Stimulated activated CD8-positive, alpha-beta memory T cell treated with anti-CD3 and anti-CD28 coated beads, Interleukin-7, amount 100 ng/mL, for 4 hours (primary cell): ENCODE measurements at places on chromosomes 1 and 21.

GRCh38 chr1:112506731-112507130 is 2.0 kb upstream of the WNT2B start:
- no peak for DNase-seq

DNA sequence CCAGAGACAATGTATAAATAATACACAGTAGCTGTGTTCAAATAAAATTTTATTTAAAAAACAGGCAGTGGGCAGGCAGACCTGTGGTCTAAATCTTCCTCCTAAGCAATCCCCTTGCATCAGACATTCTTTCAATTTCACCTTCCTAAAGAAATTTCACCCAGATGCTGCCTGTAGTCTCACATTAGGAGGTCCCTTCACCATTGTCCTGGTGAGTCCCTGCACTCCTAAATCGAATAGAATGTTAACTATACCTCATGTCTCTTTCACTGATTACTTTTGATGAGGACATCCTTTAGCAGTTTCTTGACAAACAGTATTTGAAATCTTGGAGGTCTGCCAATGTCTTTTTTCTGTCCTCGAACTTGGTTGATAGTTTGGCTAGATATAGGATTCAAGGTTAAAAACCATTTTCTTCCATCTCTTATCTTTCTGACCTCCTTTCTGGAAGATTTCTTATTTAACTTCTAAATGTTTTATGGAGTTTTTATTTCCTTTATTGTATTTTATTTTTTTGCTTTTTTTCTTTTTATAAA is 77.5 kb downstream of the LPGAT1 start:
- DNase-seq: no peak

GRCh38 chr1:220685879-220686278 is 4.3 kb upstream of the C1orf115 start:
- no peak for DNase-seq

GRCh38 chr21:35682904-35683549 is 377.3 kb downstream of the SETD4 start:
- no peak for DNase-seq

- DNase-seq: no peak
Measured at GRCh38 chr21:45941338-45941710, 40.2 kb upstream of the COL6A1 start.

DNA sequence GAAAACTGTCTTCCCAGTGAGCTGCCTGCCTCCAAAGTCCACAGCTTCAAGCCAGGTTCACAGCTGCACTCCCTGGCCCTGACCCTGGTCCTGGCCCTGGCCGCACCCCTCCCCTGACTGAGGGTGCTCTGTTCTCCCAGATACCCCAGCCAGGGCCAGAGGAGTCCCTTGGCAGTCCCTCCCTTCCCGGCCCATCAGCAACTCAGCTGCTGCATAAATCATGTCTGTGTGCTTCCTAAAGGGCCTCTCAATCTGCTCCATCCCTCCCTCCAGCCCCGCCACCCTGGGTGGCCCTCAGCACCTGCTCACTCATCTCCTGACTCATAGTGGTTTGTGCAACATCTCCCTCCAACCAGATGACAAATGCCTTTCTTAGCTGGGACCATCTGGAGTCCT is 24.8 kb upstream of the C1orf174 start:
- DNase-seq: no peak

DNA sequence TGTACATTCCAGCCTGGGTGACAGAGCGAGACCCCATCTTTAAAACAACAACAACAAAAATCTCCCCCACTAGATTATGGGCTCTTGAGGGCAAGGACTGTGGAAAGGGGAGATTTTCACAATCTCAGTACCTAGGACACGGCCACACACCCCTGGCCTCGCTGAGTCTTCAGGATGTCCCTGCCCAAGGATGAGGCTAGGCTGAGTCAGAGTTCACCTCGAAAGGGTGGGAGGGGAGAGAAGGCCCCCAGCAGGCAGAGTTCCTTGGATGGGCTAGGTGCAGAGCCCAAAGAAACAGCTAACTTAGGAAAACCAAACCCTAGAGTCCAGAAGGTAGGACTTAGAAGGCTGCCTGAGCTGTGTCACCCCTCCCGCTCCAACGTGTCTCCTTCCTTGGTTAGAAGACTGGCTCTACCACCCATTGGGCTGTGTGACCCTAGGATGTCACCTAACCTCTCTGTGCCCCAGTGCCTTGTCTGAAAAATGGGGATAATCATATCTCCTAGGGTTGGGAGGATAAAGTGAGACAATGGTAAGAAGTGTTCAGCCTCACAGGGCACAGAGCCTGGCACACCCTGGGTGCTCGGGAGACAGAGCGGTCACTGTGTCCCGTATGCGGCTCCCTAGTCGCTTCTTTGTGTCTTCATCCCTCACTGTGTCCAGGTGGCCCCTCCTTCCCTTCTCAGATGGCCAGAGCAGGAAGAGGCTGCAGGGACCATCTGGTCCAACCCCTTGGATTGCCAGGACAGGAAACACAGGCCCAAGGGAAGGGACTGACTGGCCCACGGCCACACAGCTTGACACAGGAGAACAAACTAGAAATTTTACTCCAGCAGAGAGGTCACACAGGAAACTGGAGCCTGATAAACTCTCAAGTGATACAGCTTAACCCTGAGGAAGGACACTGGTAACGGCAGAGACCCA is 11.2 kb downstream of the TRIM62 start:
- DNase-seq: no peak

DNA sequence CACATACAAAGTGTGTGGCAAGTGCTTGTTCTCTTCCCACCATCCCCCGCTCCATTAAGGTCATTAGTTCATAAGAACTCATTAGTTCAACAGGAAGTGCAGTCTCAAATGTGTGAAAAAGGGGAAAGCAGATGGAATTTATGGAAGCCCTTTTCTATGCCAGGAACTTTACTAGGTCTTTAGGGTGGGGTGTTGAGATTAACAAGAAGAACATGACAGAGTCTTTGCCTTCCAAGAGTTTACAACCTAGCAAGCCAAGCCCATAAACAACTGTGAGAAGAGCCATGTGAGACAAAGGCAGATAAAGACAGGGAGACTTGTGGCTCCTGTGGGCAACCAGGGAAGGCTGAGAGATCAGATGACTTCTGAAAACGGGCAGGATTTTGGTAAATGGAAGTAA is 21.4 kb downstream of the PLEKHA6 start:
- no peak for DNase-seq

DNA sequence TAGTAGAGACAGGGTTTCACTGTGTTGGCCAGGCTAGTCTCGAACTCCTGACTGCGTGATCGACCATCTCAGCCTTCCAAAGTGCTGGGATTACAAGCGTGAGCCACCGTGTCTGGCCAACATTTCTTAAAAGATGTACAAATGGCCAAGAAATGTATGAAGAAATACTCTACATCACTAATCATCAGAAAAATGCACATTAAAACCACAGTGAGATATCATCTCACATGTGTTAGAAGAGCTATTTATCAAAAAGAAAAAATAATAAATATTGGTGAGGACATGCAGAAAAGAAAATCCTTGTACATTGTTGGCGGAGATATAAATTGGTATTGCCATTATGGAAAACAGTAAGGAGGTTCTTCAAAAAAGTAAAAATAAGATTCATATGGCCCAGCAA is 33.6 kb upstream of the TNFSF18 start:
- no peak for DNase-seq

- DNase-seq: no peak
Measured at GRCh38 chr1:9835758-9836631, 12.2 kb upstream of the CLSTN1 start.

GRCh38 chr1:234478152-234478480 is 863 bp downstream of the TARBP1 start:
- DNase-seq: peak; percentile 73

GRCh38 chr1:66464802-66465201 is 69.2 kb upstream of the SGIP1 start:
- no peak for DNase-seq

GRCh38 chr1:39213511-39214002 is 9.1 kb downstream of the MACF1 start:
- no peak for DNase-seq

DNA sequence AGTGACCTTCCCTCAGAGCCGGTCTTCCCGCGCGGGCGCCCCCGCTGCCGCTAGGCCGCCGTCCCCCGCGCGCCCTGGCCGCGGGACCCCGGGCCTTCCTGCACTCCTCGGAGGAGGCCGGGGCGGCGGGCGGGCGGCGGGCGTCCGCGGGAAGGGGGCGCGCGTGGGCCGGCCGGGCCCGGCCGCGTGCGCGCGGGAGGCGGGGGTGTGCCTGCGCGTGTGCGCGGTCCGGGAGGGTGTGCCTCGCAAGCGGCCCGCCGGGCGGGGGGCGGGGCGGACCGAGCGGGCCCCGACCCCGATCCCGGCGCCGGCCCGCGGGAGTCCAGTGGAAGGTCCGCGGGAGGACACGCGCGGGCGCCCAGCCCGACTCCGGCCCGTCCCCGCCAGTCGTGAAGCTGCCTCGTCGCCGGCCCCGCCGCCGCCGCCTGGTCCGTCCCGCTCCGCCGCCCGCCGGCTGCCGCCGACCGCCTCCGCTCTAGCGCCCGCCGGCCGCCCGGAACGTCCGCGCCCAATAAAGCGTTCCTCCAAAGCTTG is 438 bp downstream of the MRPS6 start:
- DNase-seq: peak; percentile 60

- DNase-seq: no peak
Measured at GRCh38 chr1:237105826-237106225, 63.8 kb downstream of the RYR2 start.

DNA sequence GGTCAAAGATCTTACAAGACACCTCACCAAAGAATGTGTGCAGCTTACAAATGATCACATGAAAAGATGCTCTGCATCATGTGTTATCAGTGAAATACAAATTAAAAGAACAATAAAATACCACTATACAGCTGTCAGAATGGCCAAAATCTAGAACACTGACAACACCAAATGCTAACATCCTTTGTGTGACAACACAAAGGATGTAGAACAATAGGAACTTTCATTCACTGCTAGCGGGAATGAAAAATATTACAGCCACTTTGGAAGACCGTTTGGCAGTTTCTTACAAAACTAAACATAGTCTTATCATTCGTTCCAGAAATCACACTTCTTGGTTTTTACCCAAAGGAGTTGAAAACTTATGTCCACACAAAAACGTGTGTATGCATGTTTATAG is 20.6 kb upstream of the SELP start:
- DNase-seq: no peak

DNA sequence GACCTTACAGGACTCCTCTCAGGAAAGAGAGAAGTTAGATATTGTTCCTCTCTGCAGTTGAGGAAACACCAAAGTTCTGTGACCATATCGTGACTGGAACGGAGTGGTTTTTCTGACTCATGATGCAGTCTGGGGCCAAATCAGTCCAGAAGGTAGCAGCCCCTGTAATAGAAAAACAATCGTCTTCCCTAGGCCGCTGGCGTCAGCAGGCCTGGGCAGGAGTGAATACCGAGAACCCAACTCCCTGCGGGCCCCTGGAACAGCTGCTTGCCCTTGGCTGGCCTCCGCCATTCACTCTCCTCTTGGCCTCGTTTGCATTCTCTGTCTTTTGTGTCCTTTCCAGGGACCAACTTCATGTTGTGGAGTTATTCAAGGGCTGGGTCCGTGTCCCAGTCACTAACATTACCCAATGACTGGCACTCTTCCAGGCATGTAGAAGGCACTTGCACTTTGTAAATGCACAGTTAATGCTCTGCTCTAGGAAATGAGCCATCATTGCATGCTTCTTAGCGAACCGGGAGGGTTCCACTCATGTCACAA is 10.9 kb upstream of the CD101 start:
- no peak for DNase-seq

- no peak for DNase-seq
Measured at GRCh38 chr1:160161965-160162705, 10.7 kb downstream of the ATP1A4 start.

- peak; percentile 50 for DNase-seq
Measured at GRCh38 chr1:202165267-202165941, 5.0 kb upstream of the PTPN7 start.

DNA sequence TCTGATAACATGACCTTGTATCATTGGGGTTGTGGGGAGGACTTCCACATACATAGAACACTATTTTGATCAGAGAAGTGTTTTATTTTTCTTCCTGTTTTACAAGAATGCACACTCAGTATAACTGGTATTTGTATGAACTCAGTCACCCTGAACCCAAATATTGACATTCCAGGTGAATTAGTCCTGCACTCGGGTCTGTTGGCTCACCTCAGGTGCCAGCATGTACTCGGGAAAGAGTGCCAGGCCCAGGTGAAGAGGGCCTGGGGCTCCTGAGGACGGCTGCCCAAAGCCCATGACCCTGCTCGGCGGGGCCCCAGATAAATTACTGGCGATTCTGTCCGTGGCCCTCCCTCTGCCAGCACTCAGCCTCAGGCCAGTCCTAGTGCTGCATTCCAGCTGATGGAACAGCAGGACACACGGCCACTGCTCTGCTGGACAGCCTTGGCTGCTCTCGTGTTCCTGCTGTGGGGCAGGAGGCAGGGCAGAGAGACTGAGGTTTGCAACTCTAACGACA is 75.4 kb upstream of the TMPRSS2 start:
- no peak for DNase-seq

DNA sequence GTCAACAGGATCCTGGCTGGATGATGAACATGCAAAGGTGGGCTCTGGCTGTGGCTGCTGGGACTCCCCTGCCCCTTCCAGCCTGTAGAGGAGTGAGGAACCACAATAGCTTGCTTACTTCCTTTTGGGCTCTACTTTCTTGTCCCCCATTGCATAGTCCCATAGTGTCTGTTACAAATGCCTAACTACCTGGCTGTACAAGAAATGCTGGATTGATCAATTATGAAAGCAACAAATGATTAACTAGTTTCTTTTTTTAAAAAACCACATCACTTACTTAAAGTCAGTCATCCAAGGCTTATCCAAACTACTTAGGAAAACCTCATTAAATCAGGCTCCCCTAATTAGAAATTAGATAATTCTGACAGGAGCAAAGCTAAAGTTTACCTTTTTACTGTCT is 514.1 kb upstream of the PKN2 start:
- no peak for DNase-seq

DNA sequence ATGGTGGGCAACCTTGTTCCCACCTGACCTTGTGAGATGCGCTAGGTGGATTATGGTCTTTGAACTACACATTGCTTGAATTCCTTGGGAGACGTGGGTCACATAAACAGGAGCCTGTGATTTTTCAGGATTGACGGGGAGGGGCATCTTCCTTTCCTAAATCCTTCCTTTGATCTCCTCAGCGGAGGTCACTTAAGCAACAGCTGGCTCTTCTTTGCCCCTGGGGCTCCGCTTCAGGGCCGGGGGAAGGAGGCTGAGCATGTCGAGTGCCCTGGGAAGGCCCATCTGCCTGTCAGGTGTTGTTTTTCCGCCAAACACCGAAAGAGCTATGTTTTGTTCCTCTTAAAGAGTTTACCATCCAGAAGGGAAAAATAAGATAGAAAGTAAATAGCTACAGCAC is 40.6 kb downstream of the KIF26B start:
- DNase-seq: no peak

DNA sequence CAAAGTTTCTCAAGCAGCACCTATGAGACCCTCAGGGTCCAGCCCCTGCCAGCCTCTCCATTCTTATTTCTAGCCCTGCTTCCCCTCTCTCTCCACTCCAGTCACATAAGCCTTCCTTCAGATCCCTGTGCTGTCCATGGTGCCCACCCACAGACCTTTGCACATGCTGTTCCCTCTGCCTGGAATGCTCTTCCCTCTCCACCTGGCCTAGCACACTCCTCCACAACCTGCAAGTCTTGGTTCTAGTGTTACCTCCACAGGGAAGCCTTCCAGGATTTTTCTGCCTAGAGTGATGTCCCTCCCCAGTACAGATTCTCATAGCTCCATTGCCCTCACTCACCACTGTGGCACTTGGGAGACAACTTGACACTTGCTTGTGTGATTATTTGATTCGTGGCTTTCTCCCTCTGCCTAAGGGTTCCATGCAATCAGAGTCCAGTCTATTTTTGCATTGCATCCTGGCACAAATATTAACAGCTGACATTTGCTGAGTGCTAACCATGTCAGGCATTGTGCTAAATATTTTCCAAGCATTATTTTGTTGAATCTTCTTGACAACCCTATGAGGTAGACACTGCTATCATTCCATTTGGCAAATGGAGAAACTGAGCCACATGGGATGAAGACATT is 127.3 kb downstream of the SYF2 start:
- no peak for DNase-seq
